ENCODE measurements at places on chromosomes 6 and 20.

DNA sequence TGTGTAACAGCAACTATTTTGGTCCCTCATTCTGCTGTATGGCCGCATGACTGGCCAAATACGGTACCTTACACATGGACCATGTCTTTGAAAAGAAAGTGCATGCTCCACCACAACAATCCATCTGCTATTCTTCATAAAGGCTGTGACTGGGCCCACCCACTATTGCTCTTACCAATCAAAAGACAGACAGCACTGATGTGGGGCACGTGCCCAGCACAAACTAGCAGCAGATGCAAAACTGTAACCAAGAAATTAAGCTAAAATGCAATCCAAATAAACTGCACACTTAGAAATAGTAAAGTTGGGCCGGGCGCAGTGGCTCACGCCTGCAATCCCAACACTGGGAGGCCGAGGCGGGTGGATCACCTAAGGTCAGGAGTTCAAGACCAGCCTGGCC is 20.5 kb downstream of the MDN1 start:
- DNase-seq: no peak

GRCh38 chr6:157593596-157593995 is 212.6 kb downstream of the ZDHHC14 start:
- DNase-seq: no peak

DNA sequence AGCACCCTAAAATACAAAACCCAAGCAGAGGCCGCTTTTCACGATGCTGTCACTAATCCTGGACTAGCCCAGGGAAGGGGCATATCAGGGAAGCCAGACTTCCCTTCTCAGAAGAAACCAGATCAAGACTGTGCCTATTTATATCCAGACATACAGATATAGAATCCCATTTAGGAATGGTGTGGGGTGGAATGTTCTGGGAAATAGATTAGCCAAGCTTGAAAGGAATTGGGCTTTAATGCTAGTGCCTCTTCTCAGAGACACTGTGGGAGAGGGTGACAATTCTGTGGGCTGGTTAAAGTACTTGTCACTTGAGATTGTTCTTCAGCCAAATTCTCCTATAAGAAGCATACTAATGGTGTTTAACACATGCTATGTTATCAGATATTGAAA is 45.5 kb downstream of the SNAP25 start:
- DNase-seq: no peak

GRCh38 chr6:97086781-97087180 is 162.3 kb downstream of the KLHL32 start:
- DNase-seq: no peak

DNA sequence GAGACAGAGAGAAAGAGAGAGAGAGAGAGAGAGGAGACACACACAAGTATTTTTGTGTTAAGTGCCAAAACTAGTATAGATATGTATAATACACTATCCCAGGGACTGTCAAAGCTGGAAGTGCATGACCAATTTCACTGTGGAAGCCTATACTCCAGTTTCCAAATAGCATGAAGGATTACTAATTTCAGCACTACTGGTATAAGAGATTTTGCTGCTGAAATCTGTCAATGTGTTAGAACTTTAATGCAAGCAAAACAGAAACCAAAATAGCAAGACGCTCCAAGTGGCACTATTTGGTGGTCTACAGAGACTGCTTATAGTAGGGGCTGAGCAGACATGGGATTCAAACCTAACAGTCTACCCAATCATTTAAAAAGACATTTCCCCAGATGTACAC is 284.8 kb downstream of the BTBD9 start:
- no peak for DNase-seq

DNA sequence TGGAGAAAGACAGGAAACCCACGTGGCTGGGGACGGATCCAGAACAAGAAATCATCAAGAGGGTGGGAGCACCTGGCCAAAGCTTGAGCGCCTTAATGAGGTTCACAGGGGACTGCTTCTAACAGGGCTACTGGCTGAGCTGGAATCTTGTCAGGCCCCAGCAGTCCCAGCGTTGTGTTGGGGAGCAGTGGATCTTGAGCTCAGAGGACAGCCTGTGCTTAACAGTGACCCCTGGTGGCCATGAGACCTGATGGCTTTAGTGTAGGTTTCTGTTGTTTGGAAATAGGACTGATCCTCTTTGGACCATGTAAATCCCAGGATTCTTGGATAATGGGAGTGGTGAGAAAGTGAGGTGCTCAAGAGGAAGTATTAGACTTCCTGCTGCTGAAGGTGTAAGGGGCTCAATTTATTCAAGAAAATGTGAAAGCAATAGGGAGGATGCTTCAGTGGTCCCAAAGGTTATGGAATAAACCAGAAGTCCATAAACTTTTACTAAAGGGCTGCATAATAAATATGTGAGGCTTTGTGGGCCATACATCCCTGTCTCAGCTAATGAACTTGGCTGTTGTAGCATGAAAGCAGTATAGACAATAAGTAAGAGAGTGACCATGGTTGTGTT is 216.2 kb downstream of the NFATC2 start:
- DNase-seq: peak; percentile 12

- no peak for DNase-seq
These were observed 74.7 kb downstream of the MYLK4 start for GRCh38 chr6:2676048-2676447.

DNA sequence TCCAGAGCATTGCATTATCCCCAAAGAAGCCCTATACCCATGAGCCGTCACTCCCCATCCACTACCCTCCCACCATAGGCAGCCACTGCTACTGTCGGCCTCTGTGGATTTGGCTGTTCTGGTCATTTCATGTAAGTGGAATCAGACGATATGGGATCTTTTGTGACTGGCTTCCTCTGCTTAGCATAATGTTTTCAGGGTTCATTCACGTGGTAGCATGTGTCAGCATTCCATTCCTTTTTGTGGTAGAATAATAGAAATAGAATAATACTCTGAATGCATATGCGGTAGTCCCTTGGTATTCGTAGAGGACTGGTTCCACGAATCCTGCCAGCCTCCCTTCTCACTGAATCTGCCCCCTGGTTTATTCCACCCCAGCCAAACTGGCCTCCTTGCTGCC is 402.6 kb upstream of the SULF2 start:
- DNase-seq: no peak

- peak; percentile 30 for DNase-seq
These were observed 636 bp downstream of the SUPT3H start for GRCh38 chr6:45377043-45377553.

- no peak for DNase-seq
These were observed 6.0 kb upstream of the RAB22A start for GRCh38 chr20:58303547-58303946.

DNA sequence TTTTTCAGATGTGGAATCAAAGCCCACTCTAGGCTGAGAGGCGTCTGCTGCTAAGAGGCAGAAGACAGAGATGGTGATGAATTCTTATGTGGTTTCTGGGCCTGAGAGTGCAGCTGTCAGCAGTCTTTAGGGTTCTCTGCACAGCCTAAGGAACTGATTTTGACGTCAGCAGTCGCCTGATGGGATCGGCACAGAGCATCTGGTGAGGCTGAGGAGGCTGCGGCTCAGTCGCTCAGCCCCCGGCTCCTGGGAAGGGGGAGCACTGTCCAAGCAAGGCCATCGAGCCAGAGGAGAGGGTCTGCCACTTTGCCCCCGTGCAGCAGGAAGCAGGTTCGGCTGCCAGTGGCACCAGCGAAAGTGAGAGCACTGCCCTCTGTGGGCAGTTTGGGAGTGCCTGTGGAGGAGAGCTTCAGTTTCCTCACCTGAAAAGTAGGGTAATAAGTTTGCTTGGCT is 92.5 kb downstream of the TCP11 start:
- no peak for DNase-seq

DNA sequence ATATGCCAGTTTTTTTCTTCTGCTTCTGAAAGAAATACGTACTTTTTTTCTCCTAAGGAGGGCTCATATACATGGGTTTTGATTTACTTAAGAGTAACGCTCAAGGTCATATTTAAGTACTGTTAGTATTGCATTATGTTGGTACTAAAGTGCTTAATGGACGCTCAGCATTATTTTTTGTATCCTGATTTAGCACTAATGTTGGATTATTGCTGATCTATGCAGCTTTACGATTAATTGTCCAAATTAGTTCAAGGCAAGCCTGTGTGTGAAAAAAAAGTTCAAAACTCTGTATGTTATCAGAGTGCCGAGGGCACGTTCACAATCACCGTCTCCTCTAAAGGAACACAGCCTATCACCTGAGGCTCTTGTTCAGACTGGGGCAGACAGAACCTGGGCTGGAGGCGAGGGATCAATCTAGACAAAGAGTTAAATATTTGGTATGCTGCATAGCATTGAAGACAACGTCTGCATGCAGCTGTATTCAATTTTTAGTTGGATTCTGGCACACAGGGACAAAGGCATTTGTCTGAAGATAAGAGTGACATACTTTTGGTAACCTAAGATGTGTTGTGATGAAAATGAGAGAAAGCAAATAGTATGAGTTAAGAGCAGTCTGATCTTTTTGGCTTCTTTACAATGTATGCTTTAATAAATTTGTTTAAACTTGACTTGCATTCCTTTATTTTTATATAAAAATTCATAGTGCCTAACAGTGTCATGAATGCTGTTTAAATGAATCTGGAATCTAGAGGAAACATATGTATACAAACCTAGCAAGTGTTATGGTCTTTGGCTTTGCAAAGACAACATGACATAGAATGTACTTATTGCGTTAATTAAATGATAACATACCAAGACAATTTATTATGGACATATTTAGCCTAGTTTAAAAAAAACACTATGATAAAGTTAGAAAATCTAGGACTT is 341.2 kb downstream of the SAMD5 start:
- no peak for DNase-seq

DNA sequence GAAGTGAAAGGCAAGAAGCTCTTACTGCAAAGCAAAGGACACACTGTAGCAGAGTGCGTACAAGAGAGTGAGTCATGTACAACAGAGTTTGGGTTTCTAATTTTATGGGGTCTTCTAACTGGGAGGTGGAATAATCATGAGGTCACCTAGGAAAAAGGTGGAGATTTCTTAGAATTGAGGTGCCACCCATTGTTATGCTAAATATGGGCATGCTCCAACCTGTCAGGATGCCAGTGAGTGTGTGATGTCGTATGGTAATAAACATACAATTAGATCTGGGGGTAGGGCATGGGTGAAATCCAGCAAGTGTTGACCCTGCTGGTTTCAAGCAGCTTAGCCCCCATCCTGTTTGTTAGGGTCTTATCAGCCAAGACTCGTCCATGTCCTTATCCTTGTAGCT is 46.6 kb downstream of the OR2B6 start:
- no peak for DNase-seq

DNA sequence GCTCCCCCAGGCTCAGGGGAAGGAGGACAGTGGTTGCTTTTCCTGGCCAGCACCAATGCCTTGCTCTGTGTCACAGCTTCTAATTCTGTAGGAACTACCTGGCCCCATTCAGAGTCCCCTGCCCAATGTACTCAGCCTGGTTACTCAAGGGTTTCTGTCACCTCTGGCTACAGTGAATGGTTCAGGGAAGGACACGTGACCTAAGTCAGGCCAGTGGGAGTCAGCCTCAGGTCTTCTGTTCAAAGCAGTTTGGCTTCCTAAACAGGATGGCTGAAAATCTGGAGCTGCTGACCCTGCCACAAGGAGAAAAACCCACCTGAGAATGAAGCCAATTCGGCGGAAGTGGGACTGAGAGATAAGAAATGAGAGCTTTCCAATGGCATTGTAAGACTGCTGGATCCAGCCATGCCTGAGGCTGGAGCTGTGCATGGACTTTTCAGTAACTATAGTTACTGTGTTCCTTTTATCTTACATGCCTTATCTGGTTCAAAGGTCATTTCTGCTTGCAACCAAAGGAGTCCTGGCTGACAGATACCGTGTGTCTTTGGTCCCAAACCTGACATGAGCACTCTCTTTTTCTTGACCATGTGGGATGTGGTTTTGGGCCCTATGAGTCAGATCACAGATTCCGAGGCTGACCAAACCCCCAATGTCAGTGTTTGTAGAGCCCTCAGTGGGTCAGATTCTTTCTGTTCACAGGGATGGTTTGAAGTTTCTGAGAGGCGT is 104.3 kb downstream of the SULF2 start:
- DNase-seq: no peak

- DNase-seq: no peak
These were observed 36.1 kb downstream of the FASTKD5 start for GRCh38 chr20:3123542-3123941.

DNA sequence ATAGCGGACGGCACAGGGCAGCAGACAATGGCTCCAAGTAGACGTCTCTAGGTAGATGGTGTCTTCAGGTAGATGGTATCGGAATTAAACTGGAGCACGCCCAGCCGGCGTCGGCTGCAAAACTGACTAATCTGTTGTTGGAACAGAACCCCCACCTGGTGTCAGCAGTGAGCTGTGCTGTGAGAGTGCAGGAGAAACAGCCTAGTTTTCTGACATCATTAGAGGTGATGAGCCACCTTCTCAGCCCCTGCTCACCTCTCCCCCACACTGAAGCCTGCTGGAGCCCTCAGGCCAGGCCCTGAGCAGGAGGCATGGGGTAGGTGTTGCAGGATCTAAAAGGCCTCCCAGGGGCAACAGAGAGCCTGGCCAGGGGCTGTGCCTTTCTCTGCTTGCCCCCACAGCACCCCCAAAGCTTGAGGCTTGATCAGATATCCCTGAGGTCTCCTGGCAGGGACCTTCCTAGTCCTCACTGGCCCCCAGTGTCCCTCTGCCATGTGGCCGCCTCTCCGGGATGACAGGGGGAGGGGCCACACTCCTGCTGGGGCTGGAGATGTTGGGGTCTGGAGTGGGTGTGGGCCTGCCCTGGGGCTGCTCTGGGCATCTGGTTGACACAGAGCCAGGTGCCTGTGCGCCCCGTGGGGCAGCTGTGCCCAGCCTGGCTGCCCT is 6.9 kb upstream of the HELZ2 start:
- peak; percentile 56 for DNase-seq

GRCh38 chr6:18431581-18431980 is 44.4 kb downstream of the RNF144B start:
- no peak for DNase-seq

- DNase-seq: no peak
These were observed 7.9 kb downstream of the SDC4 start for GRCh38 chr20:45340236-45340847.

GRCh38 chr6:44039191-44039719 is 88.0 kb downstream of the MRPL14 start:
- DNase-seq: no peak

DNA sequence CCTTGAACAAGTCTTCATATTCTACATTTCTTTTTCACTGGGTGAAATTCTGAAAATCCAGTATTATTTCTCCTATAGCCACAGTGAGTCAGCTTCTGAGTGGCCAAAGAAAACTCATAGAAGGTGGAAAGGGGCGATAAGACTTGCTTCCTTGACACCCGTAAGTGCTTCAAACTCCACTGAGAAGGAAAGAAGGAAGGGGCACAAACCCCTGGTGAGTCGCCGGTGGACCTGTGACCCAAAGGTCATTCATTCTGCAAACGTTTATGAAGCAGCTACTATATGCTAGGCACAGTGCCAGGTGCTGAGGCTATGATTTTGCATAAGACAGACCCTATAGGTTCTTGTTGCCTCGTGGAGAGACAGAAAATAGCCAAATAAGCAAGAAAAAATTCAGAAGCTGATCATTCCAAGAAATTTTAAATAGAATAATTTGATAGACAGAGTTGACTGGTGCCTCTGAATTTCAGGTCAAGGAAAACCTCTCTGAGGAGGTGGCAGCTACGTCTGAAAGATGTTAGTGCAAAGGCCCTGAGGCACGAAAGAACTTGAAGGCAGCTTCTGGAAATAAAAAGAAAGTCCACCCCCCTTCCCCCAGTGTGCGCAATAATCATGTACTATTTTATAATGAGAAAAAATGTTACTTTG is 118.2 kb downstream of the CD24 start:
- no peak for DNase-seq

- DNase-seq: no peak
These were observed 220.5 kb downstream of the SYNE1 start for GRCh38 chr6:152416652-152417051.
